H7 (cell line): ENCODE measurements at places on chromosomes 6 and 20. TPM values are rescaled to one million over a fixed set of nuclear protein-coding genes. Genes with fewer than 3 reads are reported as not detected.
A peak's percentile ranks its signal among the peaks of the same experiment; 100 is the strongest.

The TP53TG5 gene
- not detected in 2 replicates for total RNA-seq

The CNKSR3 gene
- total RNA-seq, result 8.7 and 8.8 TPM in 2 replicates

- DNase-seq, result peak; percentile 41
These were observed 766 bp downstream of the PRICKLE4 start for GRCh38 chr6:41781366-41781730.

DNA sequence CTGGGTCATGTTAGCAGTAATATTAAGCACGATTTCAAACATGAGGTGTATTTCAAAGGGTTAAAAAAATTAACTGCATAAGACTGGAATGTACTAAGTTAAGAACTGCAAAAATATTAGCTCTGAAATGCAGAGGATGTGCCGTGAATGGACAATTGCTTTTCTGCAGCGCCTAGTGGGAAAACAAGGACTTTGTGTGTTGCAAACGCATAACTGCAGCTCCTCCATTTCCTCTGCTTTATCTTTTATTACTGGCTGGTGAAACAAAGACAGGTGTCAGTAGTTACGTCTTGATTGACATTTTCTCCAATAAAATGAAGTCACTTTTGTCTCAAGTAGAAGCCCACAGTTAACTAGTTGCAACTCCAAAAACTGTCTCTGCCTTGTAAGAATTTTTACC, 1.7 kb downstream of the PDE7B start:
- DNase-seq, result no peak
